Testis (tissue), 5 donors: ENCODE measurements at places on chromosomes 11 and 22. TPM values are rescaled to one million over a fixed set of nuclear protein-coding genes. Genes with fewer than 3 reads are reported as not detected.

The PRODH gene
- 5.6 TPM for total RNA-seq

DNA sequence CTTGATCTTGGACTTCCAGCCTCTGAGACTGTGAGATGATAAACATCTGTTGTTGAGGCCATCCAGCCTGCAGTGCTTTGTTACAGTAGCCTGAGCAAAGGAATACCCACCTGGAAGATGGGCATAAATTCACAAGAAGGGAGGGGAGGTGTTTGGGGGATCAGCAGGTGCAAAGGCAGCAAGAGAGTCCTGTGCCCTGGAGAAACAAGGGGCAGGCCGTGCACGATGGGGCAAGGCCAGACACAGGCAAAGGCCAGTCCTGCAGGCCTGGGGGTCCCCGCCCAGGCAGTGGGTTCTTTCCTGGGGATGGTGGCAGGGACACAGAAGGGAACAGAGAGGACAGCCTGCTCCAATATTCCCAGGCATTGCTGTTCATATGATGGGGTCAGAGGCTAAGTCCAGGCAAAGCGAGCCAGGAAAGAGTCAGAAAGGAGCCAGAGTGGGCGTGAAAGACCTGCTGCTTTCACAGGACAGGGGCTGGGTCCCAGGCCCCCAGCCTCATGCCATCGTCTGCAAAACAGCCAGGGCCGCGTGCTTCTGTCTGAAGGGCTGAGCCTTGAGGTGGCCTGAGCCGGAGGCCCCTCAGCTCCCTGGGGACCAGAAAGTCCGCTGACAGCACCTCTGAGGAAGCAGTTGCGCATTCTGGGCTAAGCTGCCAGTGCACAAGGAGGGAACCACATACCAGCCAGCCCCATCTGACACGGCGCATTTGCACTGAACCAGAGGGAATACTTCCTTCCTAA is 48.8 kb downstream of the MYEOV start:
- no peak for DNase-seq

DNA sequence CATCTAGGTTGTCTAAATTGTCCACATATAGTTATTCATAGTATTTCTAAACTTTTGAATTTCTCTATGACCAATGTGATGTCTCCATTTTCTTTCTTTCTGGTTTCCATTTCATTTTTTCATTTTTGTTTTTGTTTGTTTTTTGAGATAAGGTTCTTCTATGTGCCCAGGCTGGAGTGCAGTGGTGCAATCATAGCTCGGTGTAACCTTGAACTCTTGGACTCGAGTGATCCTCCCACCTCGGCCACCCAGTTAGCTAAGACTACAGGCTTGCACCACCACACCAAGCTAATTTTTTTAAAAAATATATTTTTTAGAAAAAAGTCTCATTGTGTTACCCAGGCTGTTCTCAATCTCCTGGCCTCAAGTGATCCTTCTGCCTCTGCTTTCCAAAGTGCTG is 8.2 kb downstream of the GSTT4 start:
- no peak for DNase-seq

DNA sequence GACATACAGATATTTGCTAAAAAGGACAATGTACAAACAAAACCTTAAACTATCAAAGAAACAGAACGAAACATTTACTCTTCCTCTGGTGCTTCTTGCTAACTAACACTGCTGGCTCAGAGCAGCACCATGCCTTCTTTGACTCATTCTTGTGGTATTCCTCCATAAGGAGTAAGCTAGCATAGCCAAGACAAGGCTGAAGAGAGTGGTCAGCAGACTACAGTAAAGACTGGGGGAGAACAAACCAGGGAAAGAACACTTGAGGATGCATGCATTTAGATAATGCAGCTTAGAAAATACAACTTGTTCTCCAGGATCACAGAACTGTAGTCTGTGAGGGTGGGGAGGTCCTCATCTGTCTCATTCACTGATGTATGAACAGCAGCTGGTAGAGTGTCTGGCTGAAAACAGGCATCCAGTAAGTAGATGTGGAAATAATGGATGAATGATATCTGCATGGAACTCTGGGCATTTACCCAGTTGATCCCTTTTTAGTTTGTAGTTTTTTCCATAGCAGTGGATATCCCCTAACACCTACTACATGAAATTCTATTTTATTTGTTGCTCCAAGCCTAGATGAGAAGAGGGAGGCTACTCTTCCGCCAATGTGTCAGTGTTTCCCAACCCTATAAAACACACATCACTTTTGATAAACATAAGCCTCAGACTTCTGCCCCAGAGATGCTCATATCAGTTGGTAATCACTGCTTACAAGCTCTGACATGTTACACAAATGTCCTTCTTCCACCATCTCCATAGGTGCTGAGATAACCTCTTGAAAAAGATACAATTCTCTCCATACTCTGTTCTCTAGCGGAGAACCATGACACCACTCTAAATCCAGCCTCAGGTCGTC is 7.3 kb downstream of the SNX19 start:
- no peak for DNase-seq

GRCh38 chr11:57144075-57144474 is 37.7 kb upstream of the LRRC55 start:
- no peak for DNase-seq

DNA sequence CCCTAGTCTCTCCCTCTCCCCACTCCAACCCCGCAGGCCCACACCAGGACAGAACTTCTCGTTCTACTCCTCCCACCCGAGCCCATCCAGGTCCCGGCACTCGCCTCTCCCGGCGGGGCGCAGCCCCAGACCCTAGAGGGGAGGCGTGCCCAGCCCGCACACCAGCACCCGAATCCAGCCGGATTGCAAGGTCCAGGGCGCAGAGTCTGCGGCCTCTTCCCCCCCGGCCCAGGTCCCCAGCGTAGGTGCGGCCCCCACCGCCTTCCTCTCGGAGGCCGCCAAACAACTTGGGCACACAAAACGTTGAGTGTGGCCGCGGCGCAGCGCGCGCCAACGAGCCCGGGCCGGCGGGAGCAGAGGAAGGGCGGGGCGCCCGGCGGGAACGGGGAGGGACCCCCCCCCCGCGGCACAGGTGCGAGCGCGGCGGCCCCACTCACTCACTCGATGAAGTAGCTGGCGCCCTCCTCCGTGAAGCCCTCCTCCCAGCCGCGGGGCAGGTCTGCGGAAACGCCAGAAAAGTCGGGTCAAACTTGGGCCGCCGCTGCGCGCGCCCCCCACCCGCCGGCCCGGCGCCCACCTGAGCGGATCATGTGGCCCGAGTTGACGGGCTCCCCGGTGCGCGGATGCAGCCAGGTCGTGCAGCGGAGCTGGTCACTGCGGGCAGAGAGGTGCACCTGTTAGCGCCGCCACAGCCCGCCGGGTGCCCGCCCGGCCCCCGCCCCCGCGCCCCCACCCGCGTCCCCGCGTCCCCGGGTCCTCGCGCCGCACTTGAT is 480 bp downstream of the PLEKHA7 start:
- DNase-seq, result peak; percentile 28

GRCh38 chr11:129315781-129316579 is 59.7 kb upstream of the BARX2 start:
- no peak for DNase-seq
